ENCODE measurements at places on chromosomes 2 and 18.

GRCh38 chr2:85723707-85724360 lies 29.7 kb downstream of the GNLY start:
- DNase-seq, result no peak

DNA sequence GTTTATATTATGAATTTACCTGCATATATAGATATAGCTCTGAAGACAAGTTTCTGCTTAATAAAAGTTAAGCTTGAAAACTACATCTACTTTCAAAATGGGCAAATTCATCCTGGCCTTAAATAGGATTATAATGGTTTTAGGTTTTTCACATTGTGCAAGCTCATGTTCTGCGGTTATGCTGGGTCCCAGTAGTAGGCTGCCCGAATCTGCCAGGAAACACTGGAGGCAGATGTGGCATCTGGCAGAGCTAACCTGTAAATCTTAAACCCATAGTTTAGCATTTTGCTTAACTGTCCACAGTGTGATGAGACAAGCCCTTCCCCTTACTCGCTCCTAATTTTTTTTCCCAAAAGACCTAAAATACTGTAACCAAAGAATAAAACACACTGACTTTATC lies 234.2 kb downstream of the TCF4 start:
- no peak for DNase-seq

- no peak for DNase-seq
These were observed 100.3 kb upstream of the TMEM200C start for GRCh38 chr18:5995626-5996025.

DNA sequence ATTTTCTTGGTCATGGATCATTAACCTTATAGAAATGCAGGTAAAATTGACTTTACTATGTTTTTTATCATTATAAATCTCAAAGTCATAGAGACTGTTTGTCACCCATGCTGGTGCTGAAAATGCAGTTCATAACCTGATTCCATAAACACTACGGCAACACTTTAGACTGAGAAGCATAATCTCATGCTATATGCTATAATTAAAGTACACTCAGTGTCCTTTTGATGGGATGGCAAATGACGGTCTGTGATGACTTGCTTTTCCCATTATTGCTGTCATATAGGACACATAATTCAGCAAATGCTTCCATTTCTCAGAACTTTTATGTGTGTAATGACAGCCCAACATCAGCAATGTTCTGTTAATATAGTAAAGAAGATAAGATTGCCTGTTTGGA lies 162.9 kb downstream of the CD226 start:
- DNase-seq, result no peak

GRCh38 chr2:102143450-102143985 lies 972 bp downstream of the IL1R1 start:
- no peak for DNase-seq

DNA sequence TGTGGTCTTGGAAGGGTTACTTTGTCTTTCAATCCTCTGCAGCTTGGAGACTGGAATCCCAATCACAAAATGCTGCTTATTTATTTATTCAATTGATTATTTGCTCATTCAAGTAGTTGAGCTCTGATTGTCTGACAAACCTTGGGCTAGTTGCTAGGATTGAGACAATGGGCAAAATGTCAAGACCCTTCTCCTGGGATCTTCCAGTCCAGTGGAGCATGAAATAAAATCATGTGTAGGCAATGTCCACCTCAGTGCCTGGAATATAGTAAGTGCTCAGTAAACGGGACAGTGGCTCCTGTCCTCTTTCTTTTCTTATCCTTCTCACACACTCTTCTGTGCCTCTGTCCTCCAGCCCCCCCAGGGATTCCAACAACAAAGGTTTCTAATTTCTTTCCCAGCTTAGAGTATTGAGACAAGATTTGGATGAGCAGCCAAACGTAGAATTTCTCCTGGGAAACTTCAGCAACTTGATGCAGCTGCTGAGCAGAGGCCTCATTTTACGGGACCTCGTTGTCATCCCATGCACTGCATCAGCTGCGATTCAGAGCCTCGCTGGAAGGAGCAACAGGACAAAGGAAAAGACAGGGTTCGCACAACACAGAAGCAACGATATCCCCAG lies 545.0 kb downstream of the SOX11 start:
- DNase-seq, result no peak

GRCh38 chr2:184367211-184367610 lies 231.1 kb upstream of the ZNF804A start:
- DNase-seq, result no peak

DNA sequence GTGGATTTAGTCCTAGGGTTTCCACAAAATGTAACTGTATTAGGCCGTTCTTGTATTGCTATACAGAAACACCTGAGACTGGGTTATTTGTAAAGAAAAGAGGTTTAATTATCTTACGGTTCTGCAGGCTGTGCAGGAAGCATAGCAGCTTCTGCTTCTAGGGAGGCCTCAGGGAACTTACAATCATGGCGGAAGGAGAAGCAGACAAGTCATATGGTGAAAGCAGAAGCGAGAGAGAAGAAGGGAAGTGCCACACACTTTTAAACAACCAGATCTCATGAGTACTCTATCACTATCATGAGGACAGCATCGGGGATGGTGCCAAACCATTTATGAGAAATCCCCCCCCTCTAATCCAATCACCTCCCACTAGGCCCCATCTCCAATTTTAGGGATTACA lies 9.5 kb upstream of the CCDC68 start:
- no peak for DNase-seq

GRCh38 chr18:47779381-47779780 lies 151.1 kb downstream of the SMAD2 start:
- no peak for DNase-seq

DNA sequence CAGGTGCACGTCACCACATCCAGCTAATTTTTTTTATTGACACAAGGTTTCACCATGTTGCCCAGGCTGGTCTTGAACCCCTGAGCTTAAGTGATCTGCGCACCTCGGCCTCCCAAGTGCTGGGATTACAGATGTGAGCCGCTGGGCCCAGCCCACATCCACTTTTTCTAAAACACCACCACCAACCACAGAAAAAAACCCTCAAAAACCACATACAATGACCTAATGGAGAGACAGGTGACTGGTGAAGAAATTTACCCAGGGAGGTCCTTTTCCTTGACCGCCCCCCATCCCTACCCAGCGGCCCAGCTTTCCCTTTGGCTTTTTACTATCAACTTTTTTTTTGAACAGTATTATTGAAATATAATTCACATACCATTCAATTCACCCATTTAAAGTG lies 47.9 kb downstream of the CACNB4 start:
- no peak for DNase-seq

DNA sequence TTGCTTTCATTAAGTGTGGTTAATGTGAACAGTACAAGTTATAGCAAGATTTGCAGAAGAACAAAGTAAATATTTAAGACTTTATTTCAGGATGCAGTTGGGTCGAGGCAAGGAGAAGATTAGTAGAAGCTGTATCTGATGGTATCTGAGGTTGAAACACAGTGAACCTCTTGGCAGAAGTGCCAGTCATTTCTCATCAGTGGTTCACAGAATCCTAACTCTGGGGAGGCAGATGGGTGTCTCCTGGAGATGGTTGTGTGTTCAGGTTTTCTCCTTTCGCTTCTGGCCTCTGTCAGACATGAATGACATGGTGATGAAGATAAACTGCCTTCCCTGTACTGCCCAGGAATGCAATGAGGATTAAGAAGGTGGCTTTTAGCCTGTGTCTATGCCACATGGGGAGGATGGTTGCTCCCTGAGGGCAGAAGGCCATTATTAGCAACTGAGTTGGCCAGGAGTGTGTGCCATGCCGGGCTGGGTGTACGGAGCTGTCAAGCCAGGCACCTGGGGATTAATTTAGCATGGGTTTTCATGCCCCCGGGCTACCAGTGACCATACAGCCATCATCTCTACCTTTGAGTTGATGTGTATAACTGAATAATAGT lies 28.0 kb downstream of the MGAT5 start:
- no peak for DNase-seq

- DNase-seq, result no peak
These were observed 55.7 kb downstream of the GLI2 start for GRCh38 chr2:120791243-120791961.

- no peak for DNase-seq
These were observed 473 bp downstream of the ELMOD3 start for GRCh38 chr2:85355073-85355410.

GRCh38 chr2:130759906-130760753 lies 4.8 kb downstream of the AMER3 start:
- no peak for DNase-seq

Data from nucleus accumbens (tissue), 56 donors.